Hematopoietic multipotent progenitor cell (in vitro differentiated cells): ENCODE measurements at places on chromosomes 2 and 18.

GRCh38 chr2:174572556-174572955 is 25.0 kb downstream of the WIPF1 start:
- no peak for DNase-seq

DNA sequence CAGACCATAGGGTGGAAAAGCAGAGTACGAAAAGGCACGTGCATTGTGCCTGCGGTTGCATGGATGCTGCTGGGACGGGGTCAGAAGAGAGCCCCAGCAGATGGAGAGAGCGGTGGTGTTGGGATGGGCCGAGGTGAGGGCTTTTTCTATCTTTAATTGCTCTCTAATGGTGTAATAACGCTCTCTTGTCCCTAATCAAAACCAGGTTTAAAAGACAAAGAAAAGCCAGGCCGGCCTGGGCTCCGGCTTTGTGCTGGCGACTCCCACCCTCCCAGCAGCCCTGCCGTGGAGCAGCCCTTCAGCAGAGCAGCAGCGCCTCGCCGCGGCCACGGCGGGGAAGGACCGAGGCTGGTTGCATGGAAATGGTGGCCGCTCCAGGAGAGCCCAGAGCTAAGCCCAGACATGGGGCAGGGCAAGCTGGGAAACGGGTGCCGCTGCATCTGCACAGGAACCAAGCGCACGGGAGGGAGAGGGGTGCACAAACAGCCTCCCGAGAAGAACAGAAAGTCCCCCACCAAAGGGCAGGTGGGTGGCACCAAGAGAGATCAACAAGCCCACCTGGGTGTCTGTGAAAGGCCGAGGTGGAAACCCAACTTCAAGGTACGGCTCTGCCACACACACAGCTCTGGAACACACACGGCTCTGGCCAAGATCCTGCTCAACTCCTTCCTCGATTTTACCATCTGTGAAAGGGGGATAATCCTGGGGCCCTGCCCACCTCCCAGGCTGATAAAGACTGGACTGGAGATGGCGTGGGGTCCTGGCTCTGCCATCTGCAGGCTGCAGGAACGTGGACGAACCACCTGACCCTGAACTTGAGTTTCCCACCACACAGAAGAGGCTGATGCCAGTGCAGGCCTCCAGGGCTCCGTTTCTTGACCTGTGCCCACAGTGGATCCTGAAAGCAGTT is 15.0 kb downstream of the HS1BP3 start:
- peak; percentile 75 for DNase-seq

- no peak for DNase-seq
These were observed 194.4 kb upstream of the SPRED2 start for GRCh38 chr2:65626831-65627230.

DNA sequence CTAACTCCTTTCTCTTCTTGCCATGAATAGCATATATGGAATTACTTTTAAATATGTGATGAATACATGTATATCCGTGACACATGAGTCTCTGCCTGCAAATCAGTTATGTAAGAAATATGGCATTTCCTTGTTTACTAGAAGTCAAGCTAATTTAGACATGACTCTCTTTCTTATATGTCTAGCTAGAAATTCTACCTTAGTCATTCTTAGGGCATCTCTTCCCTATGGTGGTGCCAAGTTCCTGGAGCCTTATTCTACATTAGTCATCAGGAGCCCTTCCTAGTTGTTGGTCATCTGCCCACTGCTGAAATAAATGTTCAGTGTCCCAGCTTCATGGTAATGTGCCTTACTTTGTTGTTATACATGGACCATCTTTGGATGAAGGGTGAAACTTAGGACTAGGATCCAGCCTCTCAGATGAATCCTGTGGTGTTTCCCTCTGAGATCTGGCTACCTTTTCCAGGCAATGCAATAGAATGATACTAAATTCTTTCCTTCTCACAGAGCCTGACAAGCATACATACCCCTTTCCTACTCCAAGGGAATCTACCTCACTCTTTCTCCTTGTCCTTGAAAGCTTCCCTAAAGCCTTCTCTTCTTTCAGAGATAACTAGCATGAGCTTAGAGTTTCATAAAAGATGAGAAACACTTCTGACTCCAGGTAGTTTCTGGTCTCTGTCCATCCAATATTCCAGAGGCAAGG is 415.3 kb upstream of the VWC2L start:
- no peak for DNase-seq

DNA sequence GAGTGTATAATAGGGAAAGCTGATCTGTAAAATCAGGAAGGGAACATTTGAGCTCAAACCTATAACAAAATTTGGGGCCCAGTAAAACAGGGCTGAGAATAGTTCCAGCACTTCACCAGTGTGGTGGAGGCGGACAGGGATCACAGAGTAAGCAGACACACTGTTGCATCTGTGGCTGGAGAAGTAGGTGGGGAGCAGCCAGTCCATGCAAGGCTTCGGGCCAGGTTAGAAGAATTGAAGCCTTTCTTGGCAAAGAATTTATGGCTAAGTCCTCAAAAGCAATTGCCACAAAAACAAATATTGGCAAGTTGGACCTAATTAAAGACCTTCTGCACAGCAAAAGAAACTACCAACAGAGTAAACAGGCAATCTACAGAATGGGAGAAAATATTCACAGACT is 93.8 kb upstream of the ZBTB14 start:
- DNase-seq, result no peak

- no peak for DNase-seq
These were observed 30.1 kb downstream of the KCTD18 start for GRCh38 chr2:200479692-200480265.

- no peak for DNase-seq
These were observed 728.1 kb upstream of the SOX11 start for GRCh38 chr2:4964001-4964540.
